Urinary bladder (tissue), 4 donors: ENCODE measurements at places on chromosomes 13 and 19. TPM values are rescaled to one million over a fixed set of nuclear protein-coding genes. Genes with fewer than 3 reads are reported as not detected.

The ZSCAN5B gene
- not detected for total RNA-seq

The DLEU7 gene
- total RNA-seq, result 0.11 TPM

The LIPE gene
- 5.7 TPM for total RNA-seq

The THSD8 gene
- total RNA-seq, result not detected

The ZNF415 gene
- total RNA-seq, result 21.9 TPM

The TPGS1 gene
- total RNA-seq, result 9.3 TPM

GRCh38 chr19:18203408-18203862 is 407 bp downstream of the RAB3A start:
- DNase-seq, result no peak

DNA sequence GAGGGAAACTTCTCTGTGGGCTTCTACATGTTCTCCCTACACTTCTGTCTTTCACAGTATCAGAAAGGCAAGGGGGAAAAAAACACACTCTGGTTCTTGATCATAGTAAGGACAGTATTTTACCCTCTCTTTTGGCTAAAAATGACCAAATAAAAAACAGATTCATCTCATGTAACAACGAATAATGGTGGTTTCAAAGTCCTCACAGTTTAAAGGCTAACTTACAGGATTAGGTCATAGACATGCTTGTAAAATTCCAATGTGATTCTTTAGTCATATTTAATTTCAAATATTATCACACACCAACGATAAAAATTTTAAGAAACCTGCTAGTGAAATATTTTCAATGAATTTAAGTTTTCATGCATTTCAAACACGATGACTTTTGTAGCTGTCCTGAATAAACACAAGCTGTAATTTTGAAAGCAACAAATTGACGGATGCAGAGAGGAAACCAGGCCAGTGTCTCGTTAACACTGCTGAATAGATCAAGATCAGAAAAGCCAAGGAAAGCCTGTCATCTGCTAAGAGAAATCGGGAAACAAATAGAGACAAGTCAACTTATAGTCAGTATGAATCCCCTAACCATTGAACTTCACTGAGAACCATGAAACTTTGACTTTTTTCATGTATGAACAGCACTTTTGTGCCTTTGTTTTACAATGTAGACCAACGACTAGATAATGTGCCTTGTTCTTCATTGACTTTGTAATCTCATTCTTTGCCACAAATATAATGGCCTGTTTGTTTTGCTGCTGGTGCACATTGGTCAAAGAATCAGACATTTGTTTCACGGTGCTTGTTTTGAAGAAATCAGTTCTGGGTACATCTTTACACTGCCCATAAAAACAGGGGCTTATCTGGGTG is 22.0 kb downstream of the MBNL2 start:
- no peak for DNase-seq

GRCh38 chr13:102697929-102698648 is 3.2 kb upstream of the METTL21C start:
- no peak for DNase-seq

GRCh38 chr13:95123726-95124125 is 177.5 kb downstream of the ABCC4 start:
- no peak for DNase-seq

DNA sequence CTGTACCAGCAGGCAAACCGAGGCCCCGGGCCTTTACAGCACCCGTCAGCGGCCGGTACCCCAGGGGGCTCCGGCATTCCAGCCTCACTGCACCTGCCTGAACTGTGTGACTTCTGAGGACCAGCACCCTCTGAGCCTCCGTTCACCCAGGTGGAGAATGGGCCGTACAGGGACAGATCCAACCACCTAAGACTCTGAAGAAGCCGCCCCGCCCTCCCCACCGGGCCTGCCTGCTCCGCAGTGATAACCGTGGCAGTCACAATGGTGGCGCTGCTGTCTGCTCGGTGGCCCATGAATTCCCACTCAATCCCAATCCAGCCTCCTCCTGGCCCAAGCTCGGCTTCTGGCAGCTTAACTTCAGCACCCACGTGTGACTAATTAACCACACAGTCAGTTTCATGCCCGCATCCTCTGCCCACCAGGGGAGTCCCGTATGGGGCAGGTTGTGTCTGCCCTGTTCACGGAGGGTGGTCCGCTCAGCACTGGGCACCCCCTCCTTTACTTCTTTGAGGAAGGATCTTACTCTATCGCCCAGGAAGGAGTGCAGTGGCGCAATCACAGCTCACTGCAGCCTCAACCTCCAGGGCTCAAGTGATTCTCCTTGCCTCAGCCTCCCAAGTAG is 3.4 kb downstream of the TCF3 start:
- no peak for DNase-seq

DNA sequence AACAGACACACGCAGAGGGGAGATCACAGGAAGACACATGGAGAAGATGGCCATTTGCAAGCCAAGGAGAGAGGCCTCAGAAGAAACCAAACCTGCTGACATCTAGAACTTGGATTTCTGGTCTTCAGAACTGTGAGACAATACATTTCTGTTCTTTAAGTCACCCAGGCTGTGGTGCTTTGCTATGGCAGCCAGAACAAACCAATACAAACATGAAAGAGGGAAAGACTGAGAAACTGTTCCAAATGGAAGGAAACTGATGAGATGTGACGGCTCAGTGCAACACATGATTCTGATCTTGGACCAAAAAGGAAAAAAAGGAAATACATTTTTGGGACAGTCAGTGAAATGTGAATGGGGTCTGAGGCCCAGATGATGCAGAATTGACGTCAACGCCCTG is 30.2 kb upstream of the SACS start:
- no peak for DNase-seq

DNA sequence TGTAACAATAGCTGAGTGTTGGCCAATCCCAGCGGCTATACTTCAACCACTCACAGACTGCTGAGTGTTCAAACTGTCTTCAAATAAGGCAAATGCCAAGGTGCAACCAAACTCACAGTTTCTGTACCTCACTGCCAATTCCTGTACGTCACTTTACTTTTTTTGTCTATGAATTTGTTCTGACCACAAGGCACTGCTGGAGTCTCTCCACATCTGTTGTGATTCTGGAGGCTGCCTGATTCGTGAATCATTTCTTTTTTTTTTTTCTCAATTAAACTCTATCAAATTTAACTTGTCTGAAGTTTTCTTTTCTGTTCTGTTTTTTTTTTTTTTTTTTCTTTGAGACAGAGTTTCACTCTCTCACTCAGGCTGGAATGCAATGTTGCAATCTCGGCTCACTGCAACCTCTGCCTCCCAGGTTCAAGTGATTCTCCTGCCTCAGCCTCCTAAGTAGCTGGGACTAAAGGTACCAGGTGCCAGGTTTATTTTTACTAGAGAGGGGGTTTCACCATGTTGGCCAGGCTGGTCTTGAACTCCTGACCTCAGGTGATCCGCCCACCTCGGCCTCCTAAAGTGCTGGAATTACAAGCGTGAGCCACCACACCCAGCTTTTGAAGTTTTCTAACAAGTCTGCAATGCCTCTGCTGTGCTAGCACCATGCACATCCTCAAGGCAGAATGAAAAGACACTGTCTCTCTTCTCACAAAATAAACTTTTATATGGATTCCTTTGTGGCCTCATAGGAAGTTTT is 401.7 kb downstream of the IRS2 start:
- no peak for DNase-seq

DNA sequence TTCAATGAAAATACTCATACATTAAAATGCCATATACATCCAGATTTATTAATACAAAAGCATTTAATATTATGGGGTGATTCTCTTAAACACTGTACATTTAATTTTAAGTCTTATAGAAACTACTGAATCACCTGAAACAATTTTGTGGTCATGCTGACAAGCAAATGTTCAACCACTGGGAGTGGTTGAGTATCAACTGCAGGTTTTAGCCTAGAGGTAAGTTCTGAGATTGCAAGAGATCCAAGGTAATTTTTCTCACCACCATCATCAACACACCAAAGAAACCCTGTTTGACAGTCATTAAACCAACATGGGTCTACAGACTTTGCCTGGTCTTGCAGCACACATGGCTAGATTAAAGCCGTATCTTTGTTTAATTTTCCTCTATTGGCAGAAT is 196.3 kb downstream of the LHFPL6 start:
- DNase-seq, result no peak

DNA sequence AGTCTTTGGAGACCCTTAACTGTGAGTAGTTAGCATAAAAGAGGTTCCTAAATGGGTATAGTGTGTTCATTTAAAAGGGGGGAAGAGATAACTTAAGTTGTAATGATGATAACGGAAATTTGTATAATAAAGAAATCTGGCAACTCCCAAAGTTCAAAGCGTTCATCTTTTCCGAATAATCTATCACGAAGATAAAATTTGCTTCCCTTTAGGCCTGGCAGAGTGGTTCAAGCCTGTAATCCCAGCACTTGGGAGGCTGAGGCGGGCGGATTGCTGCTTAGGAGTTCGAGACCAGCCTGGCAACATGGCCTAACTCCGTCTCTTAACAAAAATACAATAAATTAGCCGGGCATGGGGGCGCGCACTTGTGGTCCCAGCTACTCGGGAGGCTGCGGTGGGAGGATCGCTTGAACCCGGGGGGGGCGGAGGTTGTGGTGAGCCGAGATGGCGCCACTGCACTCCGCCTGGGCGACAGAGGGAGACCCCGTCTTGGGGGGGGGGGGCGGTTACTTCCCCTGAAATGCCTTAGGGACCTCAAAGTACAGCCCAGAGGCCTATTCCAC is 934 bp downstream of the N4BP2L2 start:
- DNase-seq, result peak; percentile 1

DNA sequence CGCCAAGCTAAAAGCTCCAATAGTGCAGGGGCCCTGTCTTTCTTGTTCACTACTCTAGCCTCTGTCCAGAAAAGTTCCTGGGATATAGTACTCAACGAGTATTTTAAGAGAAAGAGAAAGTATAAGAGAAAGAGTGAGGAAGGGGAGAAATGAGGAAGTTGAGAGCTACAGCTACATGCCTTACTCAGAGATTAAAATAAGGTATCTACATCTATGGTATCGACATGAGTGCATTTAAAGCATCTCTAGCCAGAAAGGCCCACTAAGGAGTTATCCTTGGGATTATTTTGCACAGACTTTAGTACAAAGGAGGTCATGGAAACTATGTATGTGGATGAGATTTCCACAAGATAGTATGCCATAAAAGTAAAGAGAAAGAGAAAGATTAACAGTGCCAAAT is 28.5 kb downstream of the MYCBP2 start:
- no peak for DNase-seq

- no peak for DNase-seq
Observed at GRCh38 chr13:27276188-27276587, 5.6 kb downstream of the RASL11A start.

DNA sequence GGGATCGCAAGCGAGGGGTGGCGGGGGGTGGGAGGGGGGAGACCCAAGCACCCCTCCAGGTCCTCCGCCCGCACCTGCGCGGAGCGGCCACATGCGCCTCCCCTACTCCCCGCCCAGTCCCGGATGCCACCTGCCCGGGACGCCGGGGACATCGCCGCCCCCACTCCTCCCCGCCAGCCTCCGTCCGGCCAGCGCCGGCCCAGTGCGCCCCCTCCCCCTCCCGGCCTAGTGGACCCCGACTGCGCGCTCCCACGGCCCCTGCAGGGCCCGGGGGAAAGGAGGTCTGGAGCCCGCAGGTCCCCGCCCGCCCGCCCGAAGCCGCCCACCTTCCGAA is 263 bp downstream of the RHPN2 start:
- DNase-seq, result no peak

DNA sequence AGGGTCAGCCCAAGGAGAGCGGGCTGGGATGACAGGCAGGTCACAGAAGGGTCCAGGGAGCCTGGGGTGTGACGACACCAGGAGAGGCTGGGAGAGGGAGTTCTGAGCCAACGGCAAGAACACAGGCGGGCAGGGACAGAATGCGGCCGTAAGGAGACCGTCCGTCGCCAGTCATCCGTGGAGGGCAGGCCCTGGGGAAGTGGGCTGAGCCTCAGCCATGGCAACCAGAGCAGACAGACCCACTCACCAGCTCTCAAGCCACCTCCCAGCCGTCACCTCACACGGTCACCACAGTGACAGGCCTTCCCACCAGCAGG is 3.7 kb upstream of the TMEM86B start:
- no peak for DNase-seq

GRCh38 chr13:58782736-58783135 is 1151.2 kb downstream of the PCDH17 start:
- DNase-seq, result no peak

GRCh38 chr13:108610507-108610906 is 18.9 kb upstream of the MYO16 start:
- DNase-seq, result no peak

- DNase-seq, result no peak
Observed at GRCh38 chr13:54750521-54750920, 1721.9 kb downstream of the OLFM4 start.

- no peak for DNase-seq
Observed at GRCh38 chr19:55680339-55681130, 5.5 kb downstream of the EPN1 start.

DNA sequence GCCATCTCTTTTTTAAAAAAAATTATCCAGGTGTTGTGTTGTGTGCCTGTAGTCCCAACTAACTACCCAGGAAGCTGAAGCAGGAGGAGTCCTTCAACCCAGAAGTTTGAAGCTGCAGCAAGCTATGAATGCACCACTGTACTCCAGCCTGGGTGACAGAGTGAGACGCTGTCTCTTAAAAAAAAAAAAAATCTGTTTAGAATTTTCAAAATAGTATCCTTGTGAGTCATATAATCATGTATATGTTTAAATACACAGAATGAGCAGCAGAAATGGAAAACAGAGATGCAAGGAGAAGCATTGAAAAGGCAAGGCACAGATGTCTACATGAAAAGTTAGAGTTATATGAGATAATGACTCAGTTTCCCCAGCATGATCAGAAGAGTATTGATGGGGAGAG is 31.2 kb downstream of the SYDE1 start:
- no peak for DNase-seq

- DNase-seq, result no peak
Observed at GRCh38 chr19:44839276-44839675, 6.8 kb upstream of the NECTIN2 start.

DNA sequence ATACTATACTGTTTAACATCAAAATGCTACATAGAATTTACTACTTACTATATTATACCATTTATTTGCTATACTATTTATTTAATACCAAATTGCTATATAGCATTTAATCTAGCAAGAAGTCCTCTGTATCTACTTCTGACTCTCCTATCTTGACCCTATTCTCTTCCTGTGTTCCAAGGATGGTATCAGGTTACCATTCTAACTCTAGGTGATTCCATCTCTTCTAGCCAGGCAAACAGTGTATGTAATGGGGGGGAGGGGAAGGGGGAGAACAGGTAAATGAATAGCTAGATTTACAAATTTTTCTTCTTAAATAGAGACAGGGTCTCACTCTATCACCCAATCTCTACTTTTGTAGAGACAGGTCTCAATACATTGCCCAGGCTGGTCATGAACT is 200.3 kb downstream of the DIAPH3 start:
- no peak for DNase-seq

GRCh38 chr19:8698433-8699063 is at the start of gene ACTL9:
Gene ACTL9 (minus strand): TSS chr19:8698795. CDS start chr19:8698701, 94 bp downstream.
- no peak for DNase-seq

DNA sequence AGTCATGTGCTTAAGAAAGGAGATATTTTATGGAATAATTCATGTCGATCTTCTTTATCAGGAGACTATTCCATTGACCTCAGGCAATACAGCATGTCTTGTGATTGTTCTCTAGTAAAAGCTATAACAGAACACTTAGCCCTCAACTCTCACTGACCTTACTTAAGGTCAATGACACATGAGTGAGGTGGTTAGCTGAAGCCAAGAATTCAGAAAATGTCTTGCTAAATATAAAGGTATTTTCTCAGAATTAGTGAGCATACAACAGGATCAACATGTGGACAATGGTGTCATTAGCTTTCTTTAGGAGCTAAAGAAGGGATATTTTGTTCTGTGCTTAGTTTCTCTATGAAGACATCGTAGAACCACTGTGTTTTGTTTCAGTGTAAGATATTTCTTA is 1730.4 kb upstream of the SLC10A2 start:
- DNase-seq, result no peak
